Left colon (tissue), 2 donors: ENCODE measurements at places on chromosomes 2 and 18. TPM values are rescaled to one million over a fixed set of nuclear protein-coding genes. Genes with fewer than 3 reads are reported as not detected.
A peak's percentile ranks its signal among the peaks of the same experiment; 100 is the strongest.

DNA sequence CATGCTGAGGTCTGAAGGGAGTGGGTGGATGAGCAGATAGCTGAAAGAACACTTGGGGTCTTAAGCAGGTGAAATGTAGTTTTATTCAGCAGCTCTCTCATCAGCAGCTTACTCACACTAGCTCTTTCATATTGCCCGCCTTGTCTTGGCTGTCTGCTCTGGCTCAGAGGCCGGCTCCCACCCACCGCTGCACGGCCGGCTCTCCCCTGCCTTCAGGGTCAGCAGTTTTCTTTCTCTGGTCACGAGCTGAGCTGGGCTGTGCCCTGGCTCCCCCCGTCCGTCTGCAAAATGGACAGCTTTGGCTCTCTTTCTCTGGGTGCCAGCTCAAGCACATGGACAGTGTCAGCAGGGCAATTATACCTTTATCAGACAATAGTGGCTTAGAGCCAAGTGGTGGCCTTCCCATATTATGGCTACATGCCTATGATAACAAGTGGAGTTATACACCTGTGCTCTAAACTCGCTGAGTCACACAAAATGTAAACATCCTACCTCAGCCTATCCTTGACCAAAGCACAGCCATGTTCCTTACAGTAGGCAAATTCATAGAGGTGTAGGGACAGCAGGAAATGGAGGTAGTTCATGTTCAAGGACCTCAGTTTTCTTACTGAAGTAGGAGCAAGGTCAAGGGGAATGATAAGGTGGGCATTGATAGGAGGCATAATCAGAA lies 224.8 kb downstream of the SOCS6 start:
- DNase-seq: no peak

DNA sequence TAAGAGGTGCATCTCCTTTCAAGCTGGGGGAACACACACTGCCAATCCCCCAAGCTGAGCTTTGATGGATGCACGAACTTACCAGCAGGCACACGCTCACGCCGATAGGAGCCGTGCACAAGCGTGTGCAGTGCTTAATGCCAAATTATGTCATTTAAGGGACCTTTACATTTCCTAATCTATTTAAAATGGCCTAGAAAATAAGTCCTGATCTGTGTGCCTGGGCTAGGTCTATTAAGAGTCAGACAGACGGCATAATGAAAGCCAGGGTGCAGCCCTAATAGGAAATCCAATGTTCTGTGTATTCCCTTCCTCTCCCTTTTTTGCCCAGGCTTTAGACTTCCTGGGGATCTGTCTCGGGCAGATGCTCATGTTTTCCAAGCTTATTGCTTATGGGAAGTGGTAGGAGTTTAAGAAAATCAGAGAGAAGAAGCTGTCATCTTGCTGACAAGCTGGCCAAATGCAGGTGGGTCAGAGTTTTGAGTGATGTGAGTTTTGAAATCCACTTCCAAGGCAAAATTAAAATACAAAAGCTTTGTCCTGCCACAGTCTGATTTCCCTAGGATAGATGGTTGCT lies 142.6 kb downstream of the MYT1L start:
- DNase-seq: no peak

DNA sequence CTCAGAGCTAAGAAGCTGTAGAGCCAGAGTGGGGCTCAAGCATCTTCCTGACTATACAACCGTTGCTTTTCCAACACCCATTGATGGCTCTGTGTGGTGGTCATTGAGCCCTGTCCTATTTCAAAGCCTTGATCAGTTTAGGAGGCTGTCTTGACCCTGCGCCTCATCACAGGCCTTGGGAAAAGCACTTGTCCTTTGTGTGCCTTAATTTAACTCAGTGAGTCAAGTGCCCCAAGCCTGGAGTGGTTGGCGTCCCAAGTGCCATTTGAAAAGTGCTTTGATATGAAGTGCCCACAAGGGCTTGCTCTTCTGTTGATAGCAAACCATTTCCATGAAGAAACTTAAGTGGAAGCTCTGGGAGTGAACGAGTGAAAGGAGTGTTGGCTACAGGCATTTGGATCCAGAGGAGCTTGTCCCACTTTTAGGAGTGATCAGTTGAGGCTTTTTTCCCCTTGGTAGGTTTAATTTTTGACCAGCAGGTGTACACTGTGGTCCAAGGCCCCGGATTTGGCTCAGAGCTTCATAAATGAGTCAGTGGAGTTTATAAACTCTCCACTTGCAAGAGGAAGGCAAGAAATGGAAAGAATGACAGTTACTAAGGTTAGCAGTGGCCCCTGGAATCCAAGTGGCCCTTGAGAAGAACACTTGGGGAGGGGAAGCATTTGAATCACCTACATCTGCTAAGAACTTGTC lies 50.3 kb downstream of the ACTR2 start:
- DNase-seq: no peak

GRCh38 chr2:46689993-46690392 lies 210.6 kb downstream of the TMEM247 start:
- no peak for DNase-seq

CD207 gene
- total RNA-seq: 0.22 TPM

- no peak for DNase-seq
Observed at GRCh38 chr2:16622399-16622968, 43.1 kb downstream of the CYRIA start.

DNA sequence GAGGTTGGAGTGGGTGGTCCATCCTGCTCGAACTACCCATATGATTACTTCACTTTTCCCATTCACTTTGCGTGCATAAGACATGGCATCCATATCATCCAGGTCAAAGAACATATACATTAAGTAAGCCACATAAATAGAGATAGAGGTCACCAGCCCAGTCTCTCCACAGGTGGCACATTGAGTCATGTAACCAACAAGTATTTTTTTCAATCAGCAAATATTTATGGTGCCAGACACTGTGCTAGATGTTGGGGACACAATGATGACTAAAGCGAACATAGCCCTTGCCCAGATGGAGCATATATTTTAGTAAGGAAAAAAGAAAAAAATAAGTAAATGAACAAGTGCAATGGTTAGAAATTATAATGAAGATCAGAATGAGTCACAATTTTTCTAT lies 83.6 kb upstream of the LCLAT1 start:
- DNase-seq: no peak

- no peak for DNase-seq
Observed at GRCh38 chr2:150759106-150759505, 271.6 kb upstream of the RND3 start.

- DNase-seq: no peak
Observed at GRCh38 chr2:178761759-178762371, 45.4 kb downstream of the TTN start.

GRCh38 chr2:147763861-147764260 lies 81.0 kb upstream of the ACVR2A start:
- no peak for DNase-seq

FAM110C gene
- 32.0 TPM for total RNA-seq

TEX44 gene
- not detected for total RNA-seq

GRCh38 chr2:190791347-190791975 lies 89.2 kb upstream of the GLS start:
- no peak for DNase-seq

- no peak for DNase-seq
Observed at GRCh38 chr2:44351676-44352075, 9.6 kb downstream of the PREPL start.

SP140 gene
- 1.1 TPM for total RNA-seq

COL4A3 gene
- total RNA-seq: 0.56 TPM

MOGAT1 gene
- total RNA-seq: 0.25 TPM

DNA sequence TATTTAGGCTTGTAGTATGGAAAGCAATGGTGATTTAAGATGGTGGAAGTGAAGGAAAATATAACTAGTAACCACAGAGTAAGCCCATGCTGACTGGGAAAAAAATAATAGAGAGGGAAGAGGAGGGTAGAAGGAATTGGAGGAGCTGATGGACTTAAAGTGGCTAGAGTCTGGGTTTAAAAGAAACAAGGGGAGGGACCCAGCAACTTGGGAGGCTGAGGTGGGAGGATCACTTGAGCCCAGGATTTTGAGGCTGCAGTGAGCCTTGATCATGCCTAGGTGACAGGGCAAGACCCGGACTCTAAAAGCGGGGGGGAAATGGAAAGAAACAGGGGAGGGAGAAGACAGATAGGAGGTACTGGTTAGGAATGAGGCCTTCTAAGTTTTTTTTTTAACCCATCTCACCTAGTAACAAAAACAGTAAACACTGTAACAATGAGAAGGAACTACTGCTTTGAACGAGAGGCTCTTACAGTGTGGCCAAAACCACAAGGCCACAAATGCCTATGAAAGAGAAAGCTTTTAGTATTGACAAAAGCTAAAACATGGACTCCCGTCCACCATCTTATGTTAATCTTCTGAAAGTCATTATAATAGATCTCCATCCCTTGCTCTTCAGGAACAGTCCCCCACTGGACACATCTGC lies 26.6 kb downstream of the METTL8 start:
- no peak for DNase-seq

EML6 gene
- 6.8 TPM for total RNA-seq

GRCh38 chr2:25524507-25524906 lies 148.9 kb downstream of the DTNB start:
- DNase-seq: no peak

GRCh38 chr18:49007663-49008062 lies 56.9 kb upstream of the SMAD7 start:
- no peak for DNase-seq

DNA sequence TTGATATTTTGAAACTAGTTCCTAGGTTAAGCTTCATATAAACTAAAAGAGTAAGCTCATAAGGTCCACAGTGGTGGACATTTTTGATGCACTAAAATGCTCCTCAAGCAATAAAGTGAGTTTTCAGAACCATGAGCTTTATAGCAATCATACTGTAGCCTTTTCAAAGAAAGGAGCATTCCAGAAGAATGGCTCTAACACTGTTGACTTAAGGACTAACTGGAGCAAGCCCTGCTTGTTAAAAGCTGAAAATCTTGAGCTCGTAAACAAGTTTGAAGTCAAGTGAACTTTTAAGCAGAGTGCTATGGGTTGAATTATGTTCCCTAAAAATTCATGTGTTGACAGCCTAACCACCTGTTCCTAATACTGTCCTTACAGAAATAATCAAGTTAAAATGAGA lies 38.0 kb downstream of the KYNU start:
- no peak for DNase-seq

NDC80 gene
- 3.2 TPM for total RNA-seq

DNA sequence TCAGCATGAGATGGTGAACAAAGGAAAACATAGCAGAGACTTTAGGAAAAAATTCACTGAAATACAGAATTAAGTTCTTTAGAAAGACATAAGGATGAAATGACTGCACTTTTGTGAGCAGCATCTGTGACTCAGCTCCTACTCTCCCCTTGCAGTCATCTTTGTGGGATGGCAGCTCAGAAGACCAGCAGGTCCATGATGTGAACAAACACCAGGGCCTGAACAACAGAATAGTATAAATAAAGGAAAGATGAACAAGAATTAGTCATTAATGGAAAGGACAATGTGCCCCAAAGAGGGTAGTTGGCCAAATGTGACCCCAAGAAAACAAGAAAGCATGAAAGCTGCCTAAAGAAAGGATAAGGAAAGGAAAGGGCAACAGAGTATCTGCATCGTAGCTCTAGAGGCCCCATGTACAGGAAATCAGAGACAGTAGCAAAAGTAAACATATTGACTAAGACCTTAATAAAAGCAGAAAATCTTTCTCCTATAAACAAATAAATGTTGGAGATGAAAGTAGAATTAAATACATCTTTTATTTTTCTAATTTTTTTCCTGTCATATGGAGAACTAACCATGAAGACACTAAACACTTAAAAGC lies 318.0 kb downstream of the ZEB2 start:
- DNase-seq: no peak

- no peak for DNase-seq
Observed at GRCh38 chr2:88654714-88655113, 27.4 kb upstream of the EIF2AK3 start.

GRCh38 chr2:8587920-8588830 lies 93.7 kb upstream of the ID2 start:
- peak; percentile 9 for DNase-seq

GRCh38 chr2:12043131-12043530 lies 296.7 kb downstream of the LPIN1 start:
- DNase-seq: no peak

DNA sequence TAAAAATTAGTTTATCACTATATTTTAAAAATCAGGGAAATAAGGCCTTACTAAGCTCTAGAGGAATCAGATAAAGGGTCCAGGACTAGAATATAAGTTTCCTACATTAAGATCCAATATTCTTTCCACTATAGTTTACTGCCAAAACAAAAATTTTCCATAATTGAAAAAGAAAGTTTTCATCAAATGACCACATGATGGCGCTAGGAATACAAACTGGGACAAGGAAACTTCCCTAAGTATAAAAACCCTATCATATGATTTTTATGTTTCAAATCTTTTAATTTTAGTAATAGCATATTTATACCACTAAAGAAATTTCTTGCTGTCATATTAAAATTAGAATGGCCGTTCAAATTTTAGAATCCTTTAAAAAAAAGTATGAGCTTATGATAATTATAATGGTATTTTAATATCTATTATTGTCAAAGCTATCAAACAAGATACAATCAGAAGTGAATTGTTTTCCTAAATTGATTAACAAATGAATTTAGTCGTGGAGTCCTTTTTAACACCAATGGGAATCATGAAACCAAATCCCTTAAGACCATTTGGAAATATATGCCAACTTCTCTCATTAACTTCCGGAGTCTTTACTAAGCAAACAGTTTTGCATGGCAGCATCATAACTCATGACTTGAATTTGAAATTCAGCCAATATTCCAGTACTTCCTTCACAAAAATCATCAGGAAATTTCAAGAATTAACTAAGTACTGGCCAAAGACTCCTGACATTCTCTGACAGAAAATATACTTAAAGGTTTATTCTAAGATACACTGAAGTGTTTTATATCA lies 70.3 kb downstream of the SCN1A start:
- DNase-seq: no peak

GRCh38 chr2:85990084-85990483 lies 101.3 kb upstream of the ST3GAL5 start:
- no peak for DNase-seq

DNA sequence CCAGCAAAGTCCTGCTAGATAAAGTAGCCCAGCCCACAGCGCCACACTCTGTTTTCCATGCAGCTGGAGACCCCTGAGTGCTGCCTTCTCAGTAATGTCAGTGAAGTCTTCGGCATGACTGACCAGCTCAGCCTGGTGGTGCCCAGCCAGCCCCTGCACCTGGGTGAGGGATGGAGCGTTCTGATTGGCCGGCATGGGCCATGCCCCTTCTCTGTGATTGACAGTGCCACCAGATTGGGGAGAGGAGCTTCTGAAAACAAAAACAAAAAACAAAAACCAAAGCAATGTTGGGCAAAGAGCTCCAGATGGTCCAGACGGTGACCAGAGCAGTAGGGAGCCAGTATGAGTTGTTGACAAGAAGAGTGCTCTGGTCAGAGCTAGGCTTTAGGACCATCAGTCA lies 122.6 kb downstream of the DYSF start:
- no peak for DNase-seq

MARCHF4 gene
- total RNA-seq: 0.73 TPM

DNA sequence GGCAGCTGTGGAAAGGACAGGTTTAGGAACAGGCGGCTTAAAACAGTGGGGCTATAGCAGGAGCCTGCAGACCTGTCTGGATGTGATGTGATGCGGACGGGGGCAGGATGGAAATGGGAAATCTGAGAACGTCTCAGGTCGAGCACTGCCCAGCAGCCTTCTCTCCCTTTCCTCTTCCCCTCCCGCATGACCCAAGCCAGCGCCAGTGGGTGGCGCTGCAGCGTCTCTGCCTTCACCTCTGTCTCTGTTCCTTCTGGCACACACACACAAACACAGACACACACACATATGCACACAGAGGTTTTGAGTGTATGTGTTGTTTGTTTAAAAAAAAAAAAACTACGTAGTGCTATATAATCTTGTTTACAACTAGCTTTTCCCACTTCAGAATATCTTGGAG lies 82.0 kb upstream of the SLC66A3 start:
- DNase-seq: peak; percentile 64

GRCh38 chr2:179751163-179751809 lies 110.1 kb downstream of the ZNF385B start:
- DNase-seq: no peak

- DNase-seq: no peak
Observed at GRCh38 chr2:95079199-95079683, 42.4 kb downstream of the MRPS5 start.

STPG4 gene
- total RNA-seq: 0.43 TPM
